ENCODE measurements at places on chromosomes 11 and 22.

GRCh38 chr11:58811499-58811898, 33.0 kb downstream of the GLYATL2 start:
- DNase-seq, result no peak

DNA sequence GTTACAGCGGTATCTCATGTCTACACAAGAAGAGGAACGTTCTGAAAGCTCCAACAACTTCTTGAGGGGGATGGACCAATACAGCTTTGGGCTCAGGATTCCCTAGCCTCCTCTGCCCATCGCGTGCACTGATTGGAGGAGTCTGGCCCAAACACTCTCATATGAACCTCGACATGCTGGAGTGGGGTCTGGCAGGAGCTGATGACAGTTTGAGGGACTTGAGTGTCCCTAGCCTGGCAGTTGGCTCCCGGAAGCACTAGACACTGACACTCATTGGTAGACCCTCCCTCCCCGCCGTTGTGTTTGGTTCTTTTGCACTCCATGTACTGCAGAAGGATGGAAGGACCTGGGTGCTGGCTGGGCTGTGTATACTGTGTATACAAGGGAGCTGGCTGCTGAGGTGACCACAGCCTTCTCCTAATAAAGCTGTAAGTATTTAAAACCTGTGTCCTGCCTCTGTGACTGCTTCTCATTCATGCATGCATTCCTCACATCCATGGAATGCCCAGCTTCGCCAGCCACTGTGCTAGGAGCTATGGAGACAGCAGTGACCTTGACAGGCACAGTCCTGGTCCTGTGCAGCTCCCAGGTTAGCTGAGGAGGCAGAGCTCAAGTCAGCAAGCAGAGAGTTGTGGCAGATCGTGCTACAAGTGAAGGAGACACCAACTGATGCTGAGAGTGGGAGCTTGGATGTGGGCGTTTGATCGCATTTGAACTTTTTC, 27.9 kb downstream of the ADAMTS15 start:
- DNase-seq, result no peak

- DNase-seq, result no peak
Observed at GRCh38 chr11:119352857-119353260, 6.4 kb upstream of the MFRP start.

GRCh38 chr22:36252754-36253522, at the start of gene APOL1:
Gene APOL1, plus strand, starts transcription at chr22:36253133. Its CDS starts 1,823 bp downstream, at chr22:36254956.
- no peak for DNase-seq

- no peak for DNase-seq
Observed at GRCh38 chr11:47955061-47955755, 25.2 kb upstream of the PTPRJ start.

- DNase-seq, result peak; percentile 71
Observed at GRCh38 chr11:122202951-122203456, 87.0 kb upstream of the BLID start.

DNA sequence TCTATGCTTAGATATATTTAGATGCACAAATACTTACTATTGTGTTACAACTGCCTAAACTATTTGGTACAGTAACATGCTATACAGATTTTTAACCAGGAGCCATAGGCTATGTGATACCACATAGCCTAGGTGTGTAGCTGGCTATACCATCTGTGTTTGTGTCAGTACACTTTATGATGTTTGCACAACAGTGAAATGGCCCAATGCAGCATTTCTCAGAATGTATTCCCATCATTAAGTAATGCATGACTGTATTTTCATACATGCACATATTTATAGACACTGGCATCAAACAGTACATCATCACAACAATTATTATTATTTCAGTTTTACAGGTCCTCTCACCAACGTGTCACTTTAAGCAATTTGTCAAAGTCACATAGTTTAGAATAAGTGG, 979.5 kb upstream of the TENM4 start:
- no peak for DNase-seq

- no peak for DNase-seq
Observed at GRCh38 chr11:66475349-66476172, 4.7 kb upstream of the DPP3 start.

DNA sequence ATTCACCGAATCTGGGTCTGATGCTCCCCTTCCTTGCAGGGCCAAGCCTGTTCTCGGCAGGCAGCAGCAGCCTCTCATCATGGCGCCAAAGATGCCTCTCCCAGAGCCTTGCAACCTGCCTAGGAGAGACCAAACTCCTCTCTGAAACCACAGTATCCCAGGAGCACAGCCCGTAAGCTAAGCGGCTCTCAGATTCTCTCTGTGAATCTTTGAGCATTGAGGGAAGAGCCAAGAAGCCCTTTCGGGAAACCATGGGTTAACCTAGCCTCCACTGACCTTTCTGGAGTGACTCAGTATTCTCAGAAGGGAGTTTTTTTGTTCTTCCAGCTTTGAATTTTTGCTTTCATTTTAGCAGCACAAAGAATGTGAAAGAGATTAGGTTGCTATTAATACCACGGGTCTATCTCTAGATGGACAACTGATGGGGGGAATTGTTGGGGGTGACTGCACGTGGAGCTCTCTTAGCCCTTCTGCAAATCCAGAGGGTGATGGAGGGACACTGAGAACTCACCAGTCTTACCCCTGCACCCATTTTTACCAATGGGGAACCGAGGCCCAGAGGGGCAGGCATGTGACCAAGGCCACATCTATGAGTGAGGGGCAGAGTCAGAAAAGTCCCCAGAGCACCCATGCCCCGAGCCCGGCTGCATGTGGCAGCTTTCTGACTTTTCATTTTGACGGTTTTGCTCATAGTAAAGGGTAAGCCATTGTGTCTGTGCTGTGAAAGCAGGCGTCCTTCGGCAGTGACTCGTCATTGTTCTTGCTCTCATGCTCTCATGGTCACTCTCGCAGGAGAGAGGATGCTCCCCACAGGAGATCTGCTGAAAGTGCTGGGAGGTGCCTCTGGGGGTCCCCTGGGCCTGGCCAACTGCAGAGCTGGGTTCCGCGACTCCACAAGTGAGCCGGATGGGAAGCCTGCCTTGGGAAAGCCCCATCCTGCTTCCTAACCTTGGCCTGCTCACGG, 36.0 kb downstream of the IRAG1 start:
- no peak for DNase-seq

DNA sequence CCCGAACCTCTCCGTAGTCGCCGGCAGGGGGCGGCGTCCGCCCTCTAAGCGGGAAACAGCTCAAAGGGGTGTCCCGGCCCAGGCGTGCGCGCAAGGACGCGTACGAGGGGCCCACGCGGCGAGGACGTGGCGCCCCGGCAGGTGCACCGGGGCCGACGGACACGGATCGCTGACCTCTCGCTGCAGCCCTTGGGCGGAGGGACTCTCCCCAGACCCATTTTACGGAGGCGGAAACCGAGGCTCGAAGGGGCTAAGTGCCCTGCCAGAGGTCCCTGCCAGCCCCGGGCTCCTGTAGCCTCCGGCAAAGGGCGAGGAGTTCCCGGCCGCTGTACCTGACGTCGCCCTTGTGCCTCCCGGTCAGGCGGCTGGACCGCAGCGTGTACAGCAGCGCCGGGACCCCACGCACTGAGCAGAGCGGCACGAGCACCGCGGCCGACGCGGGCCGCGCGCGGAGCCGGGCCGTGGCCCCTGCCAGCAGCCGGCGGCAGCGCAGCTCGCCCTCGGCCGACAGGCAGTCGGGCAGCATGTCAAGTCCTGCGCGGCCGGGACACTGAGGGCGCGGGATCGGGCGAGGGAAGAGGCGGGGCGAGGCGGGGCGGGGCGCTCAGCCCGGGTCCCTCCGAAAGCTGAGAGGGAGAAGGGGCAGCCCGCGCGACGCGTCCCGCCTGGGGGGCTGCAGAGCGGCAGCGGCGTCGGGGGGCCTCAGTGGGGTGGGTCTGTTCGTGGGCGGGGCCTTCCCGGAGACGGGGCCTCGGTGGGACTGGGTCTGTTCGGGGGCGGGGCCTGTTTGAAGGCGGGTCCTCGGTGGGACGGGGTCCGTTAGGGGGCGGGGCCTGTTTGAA, at the start of gene NUDT8:
Gene NUDT8, minus strand, starts transcription at position 552 of the 842 bp plus-strand sequence. Its CDS starts 26 bp downstream, at position 526.
- DNase-seq, result peak; percentile 61

DNA sequence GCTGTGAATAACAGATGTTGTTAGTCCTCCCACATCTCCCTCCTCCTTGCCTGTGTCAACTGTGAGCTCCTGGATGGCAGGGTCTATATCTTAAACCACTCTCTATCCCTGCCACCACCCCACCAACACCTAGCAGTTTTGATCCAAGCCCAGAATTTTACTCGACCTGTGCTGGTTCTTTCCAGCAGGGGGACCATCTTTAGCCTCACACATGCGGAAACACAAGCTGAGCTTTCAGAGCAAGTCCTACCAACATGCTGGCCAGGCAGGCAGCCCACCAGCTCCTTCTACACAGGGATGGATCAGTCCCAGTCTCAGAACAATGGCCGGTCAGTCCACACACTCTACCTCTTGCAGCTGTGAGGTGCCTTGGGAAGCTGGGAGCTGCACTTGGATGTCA, 231.5 kb downstream of the NXPE2 start:
- no peak for DNase-seq

- no peak for DNase-seq
Observed at GRCh38 chr11:72807021-72807693, 7.1 kb upstream of the ATG16L2 start.

GRCh38 chr11:10770626-10771254, 19.7 kb downstream of the CTR9 start:
- peak; percentile 16 for DNase-seq

DNA sequence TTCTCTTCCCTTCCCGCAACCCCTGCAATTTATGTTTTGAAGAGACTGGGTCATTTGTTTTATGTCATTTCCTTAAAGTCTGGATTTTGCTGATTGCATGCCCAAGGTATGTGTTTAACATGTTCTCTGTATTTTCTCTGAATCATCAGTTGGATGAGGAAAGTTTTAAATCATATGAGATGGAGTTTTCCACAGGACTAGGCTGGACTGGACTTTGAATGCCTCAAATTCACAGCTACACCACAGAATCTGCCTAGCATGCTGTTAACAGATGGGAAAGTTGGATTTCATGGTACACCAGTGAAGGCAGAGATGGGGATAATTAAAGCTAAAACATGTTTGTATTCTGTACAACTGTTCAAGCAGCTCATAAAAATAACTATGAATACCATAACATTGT, 62.6 kb downstream of the CWC15 start:
- no peak for DNase-seq

DNA sequence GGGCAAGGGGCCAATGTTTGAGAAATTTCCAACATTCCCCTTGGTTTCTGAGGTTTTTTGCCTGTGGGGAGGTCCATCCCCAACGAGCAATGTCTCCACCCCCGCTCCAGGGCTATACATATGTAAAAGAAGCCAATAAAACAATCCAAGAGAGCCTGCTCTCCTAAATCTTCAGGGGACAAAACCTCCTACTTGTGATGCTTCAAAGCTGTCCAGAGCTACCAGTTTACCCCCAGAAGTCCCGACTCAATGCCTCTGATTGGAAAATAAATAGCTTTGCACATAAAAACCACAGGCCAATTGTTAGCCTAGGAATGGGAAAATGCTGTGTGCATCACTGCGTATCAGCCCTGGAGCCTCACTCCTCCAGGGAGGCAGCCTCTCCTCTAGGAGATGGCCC, 66.0 kb upstream of the PAX6 start:
- DNase-seq, result no peak

- DNase-seq, result no peak
Observed at GRCh38 chr11:9687711-9688477, 24.0 kb downstream of the SWAP70 start.

DNA sequence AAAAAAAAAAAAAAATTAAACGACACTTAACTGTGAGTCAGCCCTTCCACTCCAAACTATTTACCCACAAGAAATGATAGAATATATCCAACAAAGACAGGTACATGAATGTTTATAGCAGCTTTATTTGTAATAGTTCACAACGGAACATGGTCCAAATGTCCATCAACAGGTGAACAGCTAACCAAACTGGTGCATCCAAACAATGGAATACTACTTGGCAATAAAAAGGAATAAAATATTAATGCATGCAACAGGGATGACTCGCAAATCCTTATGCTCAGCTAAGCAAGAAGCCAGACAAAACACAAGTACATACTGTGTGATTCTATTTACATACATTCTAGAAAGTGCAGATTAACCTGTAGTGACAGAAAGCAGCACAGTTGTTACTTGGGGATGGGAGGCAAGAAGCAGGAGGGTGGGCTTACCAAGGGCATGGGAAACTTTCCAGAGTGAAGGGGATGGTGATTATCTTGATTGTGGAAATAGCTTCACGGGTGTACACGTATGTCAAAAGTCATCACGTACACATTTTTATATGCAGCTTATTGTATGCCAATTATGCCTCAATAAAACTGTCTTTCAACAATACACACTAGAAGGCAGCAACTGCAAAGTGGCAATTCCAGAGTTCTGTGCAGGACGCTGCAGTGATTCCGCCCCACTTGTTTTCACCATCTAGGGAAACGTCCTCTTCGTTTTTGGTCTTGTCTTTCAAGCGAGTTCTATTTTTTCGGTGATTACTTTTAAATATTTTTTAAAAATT, 6.7 kb upstream of the SF1 start:
- no peak for DNase-seq

GRCh38 chr11:118691926-118692830, 12.7 kb upstream of the TREH start:
- no peak for DNase-seq

- peak; percentile 55 for DNase-seq
Observed at GRCh38 chr11:114180301-114181055, 115.7 kb upstream of the NNMT start.

- DNase-seq, result no peak
Observed at GRCh38 chr11:61406067-61406466, 13.7 kb downstream of the TMEM216 start.

DNA sequence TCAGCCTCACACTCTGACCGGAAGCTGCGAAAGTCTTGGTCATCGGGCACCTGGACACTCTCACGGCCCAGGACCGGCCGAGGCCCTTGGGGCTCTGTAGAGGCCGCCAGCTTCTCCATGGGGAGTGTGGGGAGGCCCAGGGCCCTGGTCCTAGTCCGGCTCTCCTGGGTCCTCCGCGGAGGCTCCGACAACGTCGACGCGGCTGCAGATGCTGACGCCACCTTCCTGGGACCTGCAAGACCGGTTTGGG, 12.9 kb downstream of the STARD10 start:
- DNase-seq, result no peak

- DNase-seq, result no peak
Observed at GRCh38 chr22:46136486-46137217, 13.7 kb upstream of the PPARA start.

DNA sequence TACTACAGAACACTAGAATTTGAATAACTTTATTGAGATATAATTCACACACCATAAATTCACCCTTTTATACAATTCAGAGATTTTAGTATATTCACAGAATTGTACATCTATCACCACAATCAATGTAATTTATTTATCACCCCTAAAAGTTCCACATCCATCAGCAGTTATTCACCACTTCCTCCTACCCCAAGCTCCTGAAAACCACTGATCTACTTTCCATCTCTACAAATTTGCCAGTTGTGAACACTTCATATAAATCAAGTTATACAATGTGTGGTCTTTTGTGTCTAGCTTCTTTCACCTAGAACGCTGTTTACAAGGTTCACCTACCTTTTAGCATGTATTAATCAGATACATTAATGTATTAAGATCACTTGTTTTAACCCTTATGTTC, 179.6 kb downstream of the TTC28 start:
- no peak for DNase-seq

- DNase-seq, result no peak
Observed at GRCh38 chr11:9143721-9144120, 52.3 kb upstream of the SCUBE2 start.

Data from amygdala (tissue), 56 donors.